Spleen (tissue), 13 donors: ENCODE measurements at places on chromosomes 5 and 9. TPM values are rescaled to one million over a fixed set of nuclear protein-coding genes. Genes with fewer than 3 reads are reported as not detected.

Gene BTNL8
- 7.4 TPM for total RNA-seq

Gene TTC1
- 39.7 TPM for total RNA-seq

Gene MLANA
- total RNA-seq, result not detected

Gene HEMGN
- 4.7 TPM for total RNA-seq

Gene SPATA6L
- total RNA-seq, result 0.32 TPM

Gene PROB1
- 3.2 TPM for total RNA-seq

Gene MFAP3
- 36.8 TPM for total RNA-seq

Gene REEP2
- 0.42 TPM for total RNA-seq

Gene ARAP3
- 20.7 TPM for total RNA-seq
